Esophagus (tissue), 2 donors: ENCODE measurements at places on chromosomes 16 and 17. TPM values are rescaled to one million over a fixed set of nuclear protein-coding genes. Genes with fewer than 3 reads are reported as not detected.

CAMKK1 gene
- 4.9 TPM for polyA plus RNA-seq

CTRL gene
- 0.77 TPM for polyA plus RNA-seq

GAS2L2 gene
- 0.01 TPM for polyA plus RNA-seq

PIRT gene
- 0.01 TPM for polyA plus RNA-seq
